Immature natural killer cell (primary cell): ENCODE measurements at places on chromosomes 2 and 18.

GRCh38 chr2:149729586-149729985 is 142.0 kb upstream of the MMADHC start:
- no peak for DNase-seq

- DNase-seq, result no peak
Observed at GRCh38 chr2:238387332-238387731, 39.4 kb upstream of the ASB1 start.

GRCh38 chr2:176491172-176491904 is 222.1 kb downstream of the MTX2 start:
- peak; percentile 31 for DNase-seq

DNA sequence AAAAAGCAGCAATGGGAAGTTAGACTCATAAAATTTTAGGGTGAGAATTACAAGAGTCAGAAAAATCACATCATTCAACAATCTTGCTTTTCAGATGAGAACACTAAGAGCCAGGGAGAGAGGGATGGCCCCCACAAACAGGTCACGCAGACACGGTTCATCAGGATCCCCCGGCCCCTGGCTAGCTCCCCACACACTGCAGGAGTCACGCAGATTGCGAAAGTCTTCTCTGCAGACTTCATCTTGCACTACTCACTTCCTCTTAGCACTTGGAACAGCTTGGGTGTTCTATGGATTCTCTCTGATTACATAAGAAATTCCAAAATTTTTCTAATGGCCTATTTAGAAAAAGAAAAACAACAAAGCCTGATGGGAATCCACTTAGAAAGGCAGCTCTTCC is 21.6 kb upstream of the SULT1C2 start:
- DNase-seq, result no peak

DNA sequence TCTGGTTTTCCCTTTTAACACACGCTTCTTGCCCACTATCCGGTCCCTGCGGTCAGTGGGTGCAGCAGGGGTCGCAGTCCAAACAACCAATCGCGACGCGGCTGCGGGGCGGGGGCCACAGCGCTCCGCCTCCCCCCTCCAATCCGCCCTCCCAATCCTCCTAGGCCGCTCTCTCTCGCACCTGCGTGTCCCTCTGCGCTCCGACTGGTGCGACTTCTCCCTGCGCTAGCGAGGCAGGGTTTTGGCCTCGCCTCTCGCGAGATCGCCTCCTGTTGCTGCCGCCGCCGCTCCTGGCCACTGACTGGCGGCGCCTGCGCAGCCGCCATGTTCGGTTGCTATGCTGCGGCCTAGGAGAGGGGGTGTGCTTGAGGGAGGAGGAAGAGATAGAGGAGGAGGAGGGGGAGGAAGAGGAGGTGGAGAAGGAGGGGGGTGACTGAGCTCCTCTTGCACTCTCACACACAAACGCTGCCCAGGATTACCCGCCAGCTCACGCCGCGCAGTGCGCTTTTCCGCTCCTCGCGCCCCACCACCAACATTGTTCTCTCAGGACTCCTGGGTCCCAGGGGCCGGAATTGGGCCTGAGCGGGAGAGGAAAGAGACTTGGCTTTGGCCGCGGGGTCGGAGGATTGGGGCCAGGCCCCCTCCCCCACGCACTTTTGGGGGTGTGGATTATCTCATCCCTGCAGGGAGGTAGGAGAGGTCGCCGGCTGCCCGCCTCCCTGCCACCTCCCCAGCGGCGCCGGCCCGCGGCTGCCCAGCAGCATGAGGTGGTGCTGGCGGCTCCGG is at the start of gene PTPN4:
Gene PTPN4 (plus strand): TSS at position 472 of the 786 bp plus-strand sequence. CDS start 49,932 bp downstream, outside the sequence.
- DNase-seq, result peak; percentile 94

DNA sequence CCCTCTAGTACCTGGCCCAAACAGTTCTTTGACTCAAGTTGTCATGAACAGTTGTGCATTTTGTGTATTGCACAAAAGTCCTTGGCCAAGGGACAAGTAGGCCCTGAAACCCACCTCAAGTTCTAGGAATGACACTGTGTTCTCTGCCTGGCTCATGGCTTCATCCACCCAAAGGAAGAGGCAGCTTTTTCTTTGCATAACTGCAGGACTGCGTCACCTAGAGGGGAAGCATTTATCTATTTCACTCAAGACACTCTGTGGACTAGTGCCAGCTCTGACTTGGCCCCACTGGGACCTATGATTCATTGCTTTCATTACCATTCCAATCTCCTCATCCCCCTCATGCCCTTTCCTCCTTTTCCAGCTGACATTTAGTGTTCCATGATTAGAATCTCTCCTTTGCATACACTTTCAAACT is 119.3 kb upstream of the SIX2 start:
- DNase-seq, result no peak

- DNase-seq, result no peak
Observed at GRCh38 chr2:101962309-101962708, 29.5 kb upstream of the IL1R2 start.
